ENCODE measurements at places on chromosomes 3 and 15.

DNA sequence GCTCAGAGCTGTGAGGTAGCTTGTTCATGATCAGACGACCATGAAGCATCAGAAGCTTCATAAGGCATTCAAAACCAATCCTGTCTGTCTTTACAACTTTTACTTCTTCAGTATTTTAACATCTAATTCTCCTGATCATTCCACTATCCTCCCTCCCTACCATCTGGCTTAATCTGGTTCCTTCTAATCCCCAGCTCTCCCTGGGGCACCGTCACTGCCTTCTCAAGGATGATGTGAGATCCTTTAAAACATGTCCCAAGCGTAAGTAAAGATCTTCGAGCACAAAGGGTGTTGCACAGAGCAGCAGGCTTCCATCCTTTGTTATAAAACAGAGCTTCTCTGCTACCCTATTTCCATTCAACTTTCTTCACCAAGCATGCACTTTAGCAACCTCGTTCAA, 362.7 kb upstream of the ARRDC4 start:
- no peak for DNase-seq

- DNase-seq = no peak
Observed at GRCh38 chr3:13236557-13237173, 163.4 kb upstream of the IQSEC1 start.

- no peak for DNase-seq
Observed at GRCh38 chr3:12046406-12046805, 42.2 kb downstream of the SYN2 start.

DNA sequence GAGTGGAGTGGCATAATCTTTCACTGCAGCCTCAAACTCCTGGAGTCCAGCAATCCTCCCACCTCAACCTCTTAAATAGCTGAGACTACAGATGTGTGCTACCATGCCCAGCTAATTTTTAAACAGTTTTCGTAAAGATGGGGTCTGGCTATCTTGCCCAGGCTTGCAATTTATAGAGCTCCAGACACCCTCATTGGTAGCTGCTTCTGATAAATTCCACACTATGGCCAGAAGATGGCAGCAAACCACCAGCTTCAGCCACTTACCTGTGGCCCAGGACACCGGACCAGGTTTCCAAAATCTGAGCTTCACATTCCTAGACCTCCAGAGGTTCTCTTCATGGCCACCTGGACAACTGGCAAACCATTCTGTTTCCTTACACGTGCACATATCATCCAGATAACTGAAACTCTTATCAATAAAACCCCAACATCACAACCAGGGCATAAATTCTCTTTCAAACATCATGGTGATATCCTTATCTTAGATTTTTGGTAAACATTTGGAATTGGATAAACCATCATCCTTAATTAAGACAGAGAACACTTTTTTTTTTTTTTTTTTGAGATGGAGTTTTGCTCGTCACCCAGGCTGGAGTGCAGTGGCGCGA, 28.9 kb downstream of the FBXW12 start:
- peak; percentile 70 for DNase-seq

DNA sequence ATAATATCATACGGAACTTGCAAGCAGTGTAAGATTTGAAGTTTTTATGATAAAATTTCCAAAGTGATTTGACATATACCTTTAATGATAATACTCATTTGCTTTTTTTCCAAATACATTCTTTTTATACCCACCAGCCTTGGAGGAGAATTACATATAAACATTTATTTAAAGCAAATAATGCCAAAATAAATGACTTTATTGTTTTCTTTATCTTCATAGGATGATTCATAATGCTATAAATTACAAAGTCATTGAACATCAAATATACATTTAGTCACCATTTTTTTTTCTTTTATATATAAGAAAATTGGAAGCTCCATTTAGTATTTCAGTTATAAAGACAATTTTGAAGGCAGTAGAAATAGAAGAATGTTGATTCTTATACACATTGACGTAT, 450.9 kb downstream of the NAALADL2 start:
- DNase-seq = no peak

GRCh38 chr15:48592221-48592731, 53.2 kb downstream of the FBN1 start:
- DNase-seq = no peak

- no peak for DNase-seq
Observed at GRCh38 chr3:151909681-151910405, 36.4 kb downstream of the SUCNR1 start.

GRCh38 chr3:190902292-190902691, 39.8 kb upstream of the GMNC start:
- no peak for DNase-seq

- DNase-seq = no peak
Observed at GRCh38 chr3:99579246-99579645, 59.1 kb upstream of the COL8A1 start.

- DNase-seq = peak; percentile 69
Observed at GRCh38 chr15:74365598-74366445, 1.6 kb downstream of the CYP11A1 start.

DNA sequence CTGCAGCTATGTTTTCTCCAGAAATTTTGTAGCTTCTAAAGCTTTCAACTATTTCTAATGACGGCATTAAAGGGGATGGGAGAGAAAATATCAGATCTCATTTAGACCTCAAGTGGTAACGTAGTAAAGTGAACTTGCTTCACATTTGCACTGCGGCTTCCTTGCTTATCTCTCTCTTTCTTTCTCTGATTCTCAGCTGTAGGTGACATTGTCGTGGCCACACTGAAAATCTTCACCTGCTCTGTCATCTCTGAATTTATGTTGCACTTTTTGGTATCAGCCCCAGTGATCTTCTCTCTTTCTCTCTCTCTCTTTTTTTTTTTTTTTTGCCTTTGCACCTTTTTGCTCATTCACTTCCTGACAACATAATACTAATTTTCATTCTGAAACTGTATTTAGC, 254.1 kb upstream of the SATB1 start:
- DNase-seq = no peak

GRCh38 chr15:70308011-70308734, 210.5 kb upstream of the TLE3 start:
- no peak for DNase-seq

DNA sequence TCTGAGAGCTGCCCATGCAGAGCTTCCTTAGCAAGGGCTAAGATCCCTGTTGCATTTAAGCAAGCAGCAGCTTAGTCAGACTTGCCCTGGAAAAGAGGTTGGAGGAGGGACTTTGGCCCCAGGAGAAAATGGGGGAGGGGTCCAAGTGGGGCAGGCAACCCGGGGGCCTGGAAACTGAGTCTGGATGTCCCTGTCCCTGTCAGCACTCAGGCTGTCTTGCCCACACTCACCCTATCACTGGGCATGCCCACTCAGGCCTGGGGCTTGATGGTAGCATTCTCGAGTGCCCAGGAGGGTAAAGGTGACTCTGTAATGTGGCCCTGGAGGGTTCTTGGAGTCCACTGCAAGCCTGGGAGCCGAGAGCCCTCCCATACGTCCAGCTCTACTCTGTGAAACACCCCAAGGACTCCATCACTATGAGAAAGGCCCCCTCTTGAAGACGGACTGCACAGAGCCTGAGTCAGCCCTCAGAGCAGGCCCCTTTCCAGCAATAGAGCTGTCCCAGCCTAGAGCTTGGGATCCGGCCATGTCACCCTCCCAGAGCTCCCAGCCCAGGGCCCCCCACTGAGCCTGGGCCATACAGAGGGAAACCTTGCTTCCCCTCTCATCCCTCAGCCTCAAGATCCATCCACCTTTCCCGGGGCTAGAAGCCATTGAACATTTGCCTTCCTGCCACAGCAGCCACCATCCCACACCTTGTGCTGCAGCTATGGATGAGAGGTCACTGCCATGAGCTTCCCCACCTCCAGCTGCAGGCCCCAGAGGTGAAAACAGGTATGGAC, 13.4 kb downstream of the MYL3 start:
- DNase-seq = no peak

GRCh38 chr15:98330692-98331435, 317.5 kb upstream of the IGF1R start:
- DNase-seq = no peak

- no peak for DNase-seq
Observed at GRCh38 chr3:158050461-158050860, 55.8 kb downstream of the SHOX2 start.

- no peak for DNase-seq
Observed at GRCh38 chr15:81117136-81117535, 16.9 kb upstream of the CFAP161 start.

DNA sequence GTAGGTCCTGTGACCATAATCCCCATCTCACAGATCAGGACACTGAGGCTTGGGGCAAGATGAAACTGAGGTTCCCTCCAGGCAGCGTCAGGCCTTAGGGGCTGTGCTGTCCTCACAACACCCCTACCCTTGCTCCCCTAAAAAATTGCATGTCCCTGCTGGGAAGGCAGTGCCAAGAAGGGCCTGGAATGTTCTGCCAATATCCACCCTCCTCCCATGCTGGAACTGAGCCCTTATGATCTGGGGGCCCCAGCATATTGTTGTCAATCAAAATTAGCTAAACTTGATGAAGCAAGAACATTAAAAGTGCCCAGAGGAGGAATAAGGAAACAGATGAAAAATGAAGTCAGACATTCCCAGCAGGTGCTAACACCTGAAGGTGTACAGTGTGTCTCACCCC, 13.4 kb upstream of the RTP3 start:
- no peak for DNase-seq

- no peak for DNase-seq
Observed at GRCh38 chr15:87661454-87662355, 594.8 kb downstream of the NTRK3 start.

- no peak for DNase-seq
Observed at GRCh38 chr3:46539443-46540005, 26.6 kb downstream of the LRRC2 start.

DNA sequence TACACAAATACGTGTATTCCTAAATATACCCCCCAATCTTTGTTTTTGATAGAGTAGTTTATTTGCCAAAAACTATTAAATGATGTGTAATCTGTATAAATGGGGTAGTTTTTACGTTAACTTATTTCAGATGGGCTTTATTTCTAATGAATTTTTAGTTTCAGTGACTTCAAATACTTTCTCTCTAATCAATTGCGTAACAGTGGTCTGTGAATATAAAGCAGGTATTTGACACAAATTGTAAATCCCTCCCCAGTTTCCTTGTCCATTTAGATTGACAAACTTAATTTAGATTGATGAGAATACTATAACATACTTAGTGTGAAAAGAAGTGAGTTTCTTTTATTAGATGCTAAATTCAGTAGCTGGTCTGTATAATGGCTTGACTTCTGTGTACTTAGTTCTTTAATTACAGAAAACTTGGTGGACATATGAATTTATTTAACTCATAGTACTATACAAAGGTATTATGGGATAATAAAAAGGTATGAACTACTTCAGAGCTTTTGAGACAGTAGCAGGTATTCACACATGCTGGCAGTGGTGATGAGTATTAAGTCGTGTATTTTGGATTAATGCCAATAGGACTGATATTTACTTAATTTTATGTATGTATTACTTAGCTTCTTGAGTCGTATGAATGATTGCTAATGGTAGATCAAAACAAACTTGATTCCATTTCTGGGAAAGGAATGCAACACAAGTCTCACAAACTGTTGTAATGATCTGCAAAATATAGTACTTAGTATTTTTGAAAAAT, 81.6 kb downstream of the STT3B start:
- no peak for DNase-seq

GRCh38 chr15:66238318-66238717, 15.2 kb downstream of the MEGF11 start:
- DNase-seq = no peak

- no peak for DNase-seq
Observed at GRCh38 chr3:87201727-87202126, 25.4 kb upstream of the CHMP2B start.

GRCh38 chr3:130711565-130712324, 34.9 kb downstream of the PIK3R4 start:
- DNase-seq = no peak

DNA sequence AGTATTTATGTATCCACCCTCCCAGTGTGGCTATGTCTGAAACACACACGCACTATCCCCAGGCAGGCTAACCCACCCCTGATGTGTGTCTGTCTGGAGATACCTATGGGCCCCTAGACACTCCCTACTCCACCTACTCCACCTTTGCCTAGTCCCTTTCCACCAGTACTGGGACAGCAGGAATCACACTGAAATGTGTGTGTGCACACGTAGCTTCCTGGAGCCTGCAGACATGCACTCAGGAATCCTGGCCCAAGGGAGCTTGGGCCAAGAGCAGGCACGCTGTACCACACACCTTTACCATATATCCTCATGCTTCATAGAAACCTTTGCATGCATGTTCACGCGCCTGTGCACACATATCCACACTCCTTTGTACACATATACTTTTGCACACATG, 6.9 kb upstream of the PTH1R start:
- no peak for DNase-seq

DNA sequence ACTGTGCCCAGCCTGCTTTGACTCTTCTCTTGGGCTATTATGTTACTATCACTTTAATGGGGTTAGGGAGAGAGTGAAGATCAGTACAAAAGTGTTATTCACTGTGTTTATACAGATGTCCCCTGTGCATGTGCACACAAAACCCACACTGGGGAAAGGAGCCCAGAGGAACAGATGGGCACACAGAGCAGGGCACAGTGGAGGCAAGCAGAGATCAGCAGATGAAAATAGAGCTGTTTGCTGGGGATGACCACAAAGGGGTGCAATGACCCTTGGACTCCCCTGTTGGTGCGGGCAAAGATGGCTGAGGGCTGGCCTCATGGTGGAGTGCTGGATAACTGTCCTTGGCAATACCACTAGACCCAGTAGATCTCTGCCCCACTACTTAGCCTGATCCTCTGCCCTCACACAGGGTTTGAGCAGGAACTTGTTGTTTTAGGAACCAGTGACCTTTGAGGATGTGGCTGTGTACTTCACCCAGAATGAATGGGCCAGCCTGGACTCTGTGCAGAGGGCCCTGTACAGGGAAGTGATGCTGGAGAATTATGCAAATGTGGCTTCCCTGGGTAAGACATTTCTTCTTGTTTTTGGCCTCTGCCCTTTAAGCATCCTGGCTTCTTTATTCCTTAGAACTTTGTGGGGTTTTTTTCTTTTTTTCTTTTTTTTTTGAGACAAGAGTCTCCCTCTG, 5.3 kb downstream of the ZNF620 start:
- DNase-seq = no peak

DNA sequence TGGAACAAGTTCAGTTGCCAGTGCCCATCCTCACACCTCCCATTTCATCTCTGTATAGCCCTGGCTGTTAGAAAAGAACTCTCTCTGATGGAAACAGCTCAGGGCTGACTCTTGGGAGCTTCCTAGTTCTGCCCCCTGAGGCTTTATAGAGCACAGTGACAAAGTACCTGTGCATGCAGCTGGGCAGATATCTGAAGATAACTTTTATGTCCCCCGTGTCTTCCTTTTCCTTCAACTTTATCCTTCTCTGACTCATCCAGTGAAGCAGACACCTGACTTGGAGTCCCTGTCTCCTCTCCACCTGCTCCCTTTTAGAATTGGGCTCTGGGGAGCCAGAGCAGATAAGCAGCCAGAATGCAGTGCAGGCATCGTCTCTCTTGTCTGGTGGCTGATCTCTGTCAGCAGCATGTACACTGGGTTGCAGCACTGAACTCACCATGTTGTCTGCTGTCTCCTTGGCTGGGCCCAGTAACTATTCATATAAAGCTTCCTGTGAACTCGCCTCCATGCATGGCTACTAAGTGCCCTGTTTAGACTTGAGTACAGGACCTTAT, 53.9 kb upstream of the PLXNA1 start:
- no peak for DNase-seq
